ENCODE measurements at places on chromosomes 16 and 17. TPM values are rescaled to one million over a fixed set of nuclear protein-coding genes. Genes with fewer than 3 reads are reported as not detected.

BRICD5 gene
- 1.2 TPM for total RNA-seq

SMCR8 gene
- 9.3 TPM for total RNA-seq

COIL gene
- total RNA-seq: 10.6 TPM

CD300LG gene
- total RNA-seq: not detected

KANSL1 gene
- total RNA-seq: 58.4 TPM

CCDC78 gene
- total RNA-seq: not detected

TEKT3 gene
- not detected for total RNA-seq

SLC52A1 gene
- not detected for total RNA-seq

GSDMA gene
- total RNA-seq: not detected

IKZF3 gene
- total RNA-seq: not detected

MAF gene
- 2.5 TPM for total RNA-seq

EPOP gene
- total RNA-seq: 2.1 TPM

NETO2 gene
- total RNA-seq: 50.0 TPM

COASY gene
- total RNA-seq: 31.4 TPM

NTHL1 gene
- total RNA-seq: 25.9 TPM

EXOC3L1 gene
- total RNA-seq: 0.96 TPM

NOXO1 gene
- not detected for total RNA-seq

HSD11B2 gene
- 2.7 TPM for total RNA-seq

XYLT1 gene
- 1.1 TPM for total RNA-seq

MAPT gene
- 0.56 TPM for total RNA-seq

FOXC2 gene
- total RNA-seq: 0.32 TPM

AIPL1 gene
- not detected for total RNA-seq

CFAP97D1 gene
- total RNA-seq: not detected

TBC1D3G gene
- total RNA-seq: not detected

CD300LF gene
- not detected for total RNA-seq

KRTAP1-1 gene
- total RNA-seq: not detected

KRT17 gene
- total RNA-seq: 11.0 TPM

TMIGD1 gene
- not detected for total RNA-seq

APRT gene
- total RNA-seq: 212 TPM

ACAP1 gene
- 2.7 TPM for total RNA-seq

ABR gene
- total RNA-seq: 21.9 TPM

NPW gene
- total RNA-seq: 6.6 TPM

PLD6 gene
- total RNA-seq: 1.3 TPM

ITPRIPL2 gene
- 53.3 TPM for total RNA-seq

GPR139 gene
- total RNA-seq: not detected

KRTAP2-2 gene
- total RNA-seq: not detected

DNAAF1 gene
- not detected for total RNA-seq

DHRS7C gene
- total RNA-seq: not detected

ENPP7 gene
- not detected for total RNA-seq

HOXB5 gene
- total RNA-seq: 18.9 TPM

ACSM3 gene
- 2.2 TPM for total RNA-seq

HOXB8 gene
- 1.4 TPM for total RNA-seq

SLC35G6 gene
- total RNA-seq: not detected

TMEM238L gene
- not detected for total RNA-seq

SLC5A10 gene
- total RNA-seq: not detected
